Right ventricle myocardium inferior (tissue), 1 donor: ENCODE measurements at places on chromosomes 11 and 22. TPM values are rescaled to one million over a fixed set of nuclear protein-coding genes. Genes with fewer than 3 reads are reported as not detected.

GRCh38 chr11:103659743-103660142 lies 376.7 kb upstream of the DDI1 start:
- DNase-seq: no peak

DNA sequence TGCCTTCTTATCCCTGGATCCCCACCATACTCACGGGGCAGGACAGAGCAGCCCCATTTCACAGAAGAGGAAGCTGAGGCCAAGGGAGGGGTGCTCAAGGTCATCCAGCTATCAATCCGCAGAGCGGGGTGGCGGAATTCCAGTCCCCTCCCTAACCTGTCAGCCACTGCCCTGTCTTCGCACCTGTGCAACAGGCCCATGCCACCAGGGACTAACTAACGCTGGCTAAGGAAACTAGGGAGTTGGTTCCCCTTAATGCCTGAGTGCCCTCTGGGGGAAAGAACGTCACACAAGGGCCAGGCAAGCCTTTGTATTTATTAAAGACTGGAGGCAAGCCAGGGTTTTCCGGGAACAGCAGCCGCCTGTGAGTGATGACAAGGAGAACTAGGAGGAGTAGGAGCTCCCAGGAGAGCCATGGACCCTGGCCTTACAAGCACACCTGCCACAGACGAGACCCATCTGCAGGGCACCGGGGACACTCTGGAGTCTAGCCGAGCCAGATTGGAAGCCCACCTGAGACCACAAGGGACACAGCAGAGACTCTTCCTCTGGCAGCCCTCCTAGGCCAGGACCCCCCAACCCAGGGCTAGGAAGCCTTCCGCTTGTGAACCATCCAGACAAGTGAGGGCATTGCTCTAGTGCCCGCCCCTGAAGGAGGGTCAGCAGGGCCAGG lies 64.4 kb downstream of the MYH9 start:
- no peak for DNase-seq

GRCh38 chr11:16086229-16086819 lies 270.0 kb downstream of the SOX6 start:
- no peak for DNase-seq

DNA sequence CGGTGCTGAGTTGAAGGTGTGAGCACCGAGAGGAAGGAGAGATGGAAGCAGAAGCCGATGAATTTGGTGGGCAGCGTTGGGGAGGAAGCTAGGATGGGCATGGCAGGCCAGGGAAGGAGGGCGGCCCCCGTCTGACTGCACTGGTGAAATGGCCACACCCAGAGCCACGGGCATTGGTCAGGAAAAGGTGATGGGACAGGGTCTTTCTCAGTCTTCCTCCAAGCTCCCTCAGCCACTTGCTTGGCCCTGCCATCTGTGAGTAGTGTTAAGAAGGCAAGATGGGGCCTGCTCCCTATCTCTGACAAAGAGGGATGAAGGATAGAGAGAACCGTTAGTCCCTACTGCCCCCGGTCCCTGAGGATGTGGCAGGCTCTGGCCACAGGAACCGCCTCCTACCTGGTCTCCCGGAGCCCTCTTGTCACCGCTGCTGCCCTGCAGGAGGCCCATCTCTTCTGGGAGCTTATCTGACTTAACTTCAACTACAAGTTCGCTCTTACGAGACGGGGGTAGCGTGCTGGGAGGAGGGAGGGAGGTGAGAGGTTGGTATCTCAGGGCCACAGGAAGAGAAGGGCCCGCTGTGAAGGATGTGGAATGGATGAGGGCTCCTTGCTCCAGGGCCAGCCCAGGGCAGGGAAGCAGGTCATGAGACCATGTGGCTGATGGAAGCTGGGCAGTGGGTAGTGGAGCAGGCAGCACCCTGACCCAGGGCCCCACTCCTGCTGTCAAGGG lies 6.8 kb downstream of the MCAM start:
- no peak for DNase-seq

DNA sequence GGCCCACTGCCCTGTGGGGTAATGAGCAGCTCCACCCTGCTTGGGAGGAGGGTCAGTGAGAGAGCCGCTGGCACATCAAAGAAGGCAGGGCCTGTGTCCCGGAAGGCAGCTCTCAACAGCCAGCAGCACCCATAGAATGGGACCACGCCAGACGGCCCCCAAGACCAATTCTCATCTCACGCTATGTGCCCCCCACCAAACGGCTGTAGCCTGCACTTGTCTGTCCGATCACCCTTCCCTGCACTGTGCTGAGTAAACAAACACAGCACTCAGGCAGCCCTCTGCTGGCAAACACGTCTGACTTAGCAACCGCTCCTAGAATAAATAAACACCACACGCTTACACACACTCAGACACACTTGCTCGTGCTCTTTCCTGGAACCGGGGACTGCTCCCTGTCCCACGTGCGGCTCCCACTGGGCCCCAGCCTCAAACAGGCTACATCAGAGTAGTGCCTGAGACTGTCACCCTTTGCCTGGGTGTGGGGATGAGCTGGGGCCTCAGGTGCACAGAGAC lies 53.2 kb upstream of the CDON start:
- peak; percentile 81 for DNase-seq

DNA sequence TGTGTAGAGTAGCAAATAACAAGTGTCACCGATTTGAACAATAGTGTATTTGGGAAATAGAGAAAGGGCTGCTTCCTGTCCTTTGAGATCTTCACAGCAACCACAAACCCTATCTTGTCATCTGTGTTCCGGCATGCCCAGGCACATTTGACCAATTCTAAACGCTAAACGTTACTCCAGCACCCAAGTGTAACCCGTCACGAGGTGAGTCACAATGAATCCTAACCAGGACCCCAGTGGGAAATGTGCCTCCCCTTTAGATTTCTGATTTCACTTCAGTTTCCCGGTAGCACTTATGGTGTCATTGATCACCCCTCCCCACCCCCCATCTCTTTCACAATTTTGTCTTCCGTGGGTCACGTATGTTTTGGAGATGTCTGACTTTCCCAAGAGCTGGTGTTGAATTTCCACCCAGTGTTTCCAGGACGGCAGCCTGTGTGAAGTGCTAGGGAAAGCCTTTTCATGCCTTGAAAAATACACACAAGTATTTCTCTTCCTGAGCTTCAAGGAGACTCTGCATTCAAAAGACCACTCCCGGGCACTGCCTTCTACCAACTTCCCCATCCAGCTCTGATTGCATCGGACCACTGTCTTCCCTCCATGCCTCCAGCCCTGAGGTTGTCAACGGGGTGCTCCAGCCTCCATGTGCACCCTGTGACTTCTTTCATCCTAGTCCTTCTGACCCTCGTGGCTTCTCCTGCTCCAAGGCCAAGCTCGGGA lies 10.5 kb upstream of the C11orf24 start:
- no peak for DNase-seq

DNA sequence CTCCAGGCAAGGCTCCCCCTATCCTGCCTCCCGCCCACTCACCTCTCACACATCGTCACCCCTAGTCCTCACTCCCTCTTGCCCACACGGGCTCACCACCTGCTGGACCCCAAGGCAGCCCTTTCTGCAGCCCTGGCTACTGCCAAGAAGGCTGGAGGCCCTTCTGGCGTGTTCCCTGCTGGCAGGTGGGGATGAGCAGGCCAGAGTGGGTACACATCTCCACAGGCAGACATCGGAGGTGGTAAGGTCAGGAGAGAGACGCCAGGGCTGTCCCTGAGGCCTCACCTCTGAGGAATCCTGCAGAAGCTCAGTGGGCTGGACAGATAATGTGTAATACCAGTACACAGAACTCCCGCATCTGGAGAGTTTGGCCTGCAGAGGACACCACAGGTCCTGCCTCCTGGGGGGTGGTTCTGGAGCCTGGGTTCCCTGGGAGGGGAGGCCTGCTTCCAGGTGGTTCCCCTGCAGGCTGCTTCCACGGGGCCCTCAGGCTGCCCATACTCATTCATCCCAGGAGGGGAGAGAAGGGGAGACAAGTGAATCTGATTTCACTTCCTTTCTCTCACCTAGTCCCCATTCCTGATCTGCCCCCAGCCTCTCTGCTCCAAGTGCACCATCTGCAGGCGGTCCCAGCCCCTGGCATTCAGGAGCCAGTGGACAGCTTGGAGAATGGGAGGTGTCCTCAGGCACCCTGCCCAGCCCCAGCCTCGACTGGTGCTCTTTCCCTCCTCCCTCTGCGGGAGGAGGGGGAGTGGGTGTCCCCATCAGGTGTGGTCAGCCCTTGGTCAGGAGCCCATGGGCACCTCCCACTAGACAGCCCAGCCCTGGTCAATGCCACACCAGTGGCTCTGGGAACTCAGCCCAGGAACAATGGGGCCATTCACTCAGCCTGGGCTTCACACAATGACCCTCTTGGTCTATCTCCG lies 6.1 kb upstream of the CHST1 start:
- no peak for DNase-seq

DNA sequence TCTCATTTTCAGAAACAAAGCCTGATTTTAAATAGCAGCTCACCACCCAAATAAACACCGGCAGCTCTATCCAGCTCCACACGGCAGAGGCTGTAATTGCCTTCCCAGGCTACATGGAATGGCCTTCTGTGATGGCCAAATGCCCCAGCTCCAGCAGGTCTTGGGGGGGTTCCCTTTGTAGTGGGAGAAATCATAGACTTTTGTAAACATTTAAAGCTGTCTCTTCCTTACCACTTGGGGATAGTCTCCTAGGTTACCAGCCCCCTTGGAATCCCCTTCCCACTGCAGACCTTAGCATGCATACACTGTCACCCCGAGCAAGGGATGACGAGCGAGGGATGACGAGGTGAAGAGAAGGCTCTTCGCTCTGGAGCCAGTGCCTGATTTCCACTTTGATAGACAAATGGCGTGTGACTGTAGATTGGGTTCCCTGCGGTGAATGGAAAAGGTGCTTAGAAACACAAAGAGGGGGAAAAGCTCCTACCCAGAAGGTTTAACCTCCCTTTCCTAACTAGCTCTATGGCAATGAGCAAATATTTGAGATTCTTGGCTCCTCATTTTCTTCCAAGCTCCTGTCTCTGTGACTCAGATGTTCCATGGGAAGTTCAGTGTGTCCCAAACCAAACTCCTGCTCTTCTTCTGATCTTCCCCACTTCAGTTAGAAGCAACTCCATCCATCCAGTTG lies 108.0 kb upstream of the CADM1 start:
- no peak for DNase-seq

GRCh38 chr11:132402071-132402684 lies 1031.8 kb downstream of the NTM start:
- DNase-seq: no peak

DNA sequence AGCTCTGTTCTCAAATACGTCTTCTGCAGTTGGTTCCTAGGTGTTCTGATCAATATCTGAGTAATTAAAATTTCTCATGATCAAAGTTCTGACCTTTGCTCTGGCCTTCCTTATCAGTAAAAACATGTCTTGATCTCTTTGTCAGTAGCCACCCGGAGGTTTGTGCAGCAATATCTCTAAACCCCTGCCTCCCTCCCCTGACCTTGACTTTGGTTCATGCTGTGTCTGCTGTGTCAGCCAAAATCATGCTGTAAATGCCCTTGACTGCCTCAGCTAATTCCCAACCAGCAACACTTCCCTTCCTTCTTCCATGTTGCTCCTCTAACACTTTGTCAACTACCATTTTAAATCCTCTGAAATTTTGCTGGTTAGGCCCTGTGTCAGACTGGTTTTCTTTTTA lies 424.7 kb downstream of the FAM181B start:
- DNase-seq: no peak

- DNase-seq: no peak
Measured at GRCh38 chr11:6529266-6529665, 32.2 kb downstream of the DNHD1 start.

- DNase-seq: no peak
Measured at GRCh38 chr22:38953577-38954413, 3.6 kb upstream of the APOBEC3A start.

GRCh38 chr11:124867700-124868099 lies 2.5 kb downstream of the ROBO3 start:
- DNase-seq: no peak

- no peak for DNase-seq
Measured at GRCh38 chr11:134041791-134042696, 26.8 kb upstream of the JAM3 start.

DNA sequence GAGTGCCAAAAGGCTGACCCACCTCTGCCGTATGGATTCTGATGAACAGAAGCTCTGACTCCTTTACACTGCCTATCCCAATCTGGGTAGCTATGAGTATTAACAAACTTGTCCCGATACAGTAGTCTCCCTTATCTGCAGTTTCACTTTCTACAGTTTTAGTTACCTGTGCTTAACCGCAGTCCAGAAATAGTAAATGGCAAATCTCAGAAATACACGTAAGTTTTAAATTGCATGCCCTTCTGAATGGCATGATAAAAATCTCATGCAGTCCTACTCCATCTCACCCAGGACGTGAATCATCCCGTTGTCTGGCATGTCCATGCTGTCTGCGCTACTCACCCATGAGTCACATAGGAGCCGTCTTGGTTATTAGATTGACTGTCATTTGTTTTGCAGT lies 68.8 kb downstream of the SNX19 start:
- DNase-seq: no peak

DNA sequence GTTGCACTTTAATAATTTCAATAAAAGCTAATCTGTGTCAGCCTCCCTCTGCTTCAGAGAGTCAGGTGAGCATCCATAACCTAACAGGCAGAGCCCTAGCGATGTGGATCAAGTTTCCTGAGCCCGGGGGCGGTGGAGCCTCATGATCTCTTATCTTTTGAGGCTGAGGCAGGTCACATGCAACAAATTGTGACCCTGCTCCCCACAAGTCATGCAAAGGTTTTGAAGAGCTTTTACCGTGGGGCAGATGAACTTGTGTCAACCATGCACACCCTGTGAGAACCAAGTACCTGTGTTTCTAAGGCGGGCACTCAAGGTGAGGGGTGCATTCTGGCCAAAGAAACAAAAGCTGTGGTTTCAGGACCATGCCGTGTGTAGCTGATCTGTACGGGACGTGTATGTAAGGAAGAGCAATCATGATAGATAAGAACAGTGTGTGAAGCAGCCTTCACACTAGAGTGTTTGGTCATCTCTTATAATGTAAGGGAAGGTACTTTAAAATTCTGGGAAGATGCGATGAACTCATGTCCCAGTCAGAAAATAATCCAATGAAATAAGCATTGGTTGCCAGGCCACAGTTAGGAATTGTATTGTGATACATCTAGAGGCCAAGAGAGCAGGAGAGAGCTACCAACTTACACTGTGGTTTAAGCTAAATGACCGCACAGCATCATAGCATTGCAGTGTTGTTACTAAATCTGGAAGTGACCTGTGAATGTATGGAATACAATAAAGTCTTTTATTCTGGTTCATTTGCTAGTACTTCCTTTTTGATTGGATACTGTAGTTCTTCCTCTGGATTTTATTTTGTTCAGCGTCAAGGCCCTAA lies 49.8 kb downstream of the DKK3 start:
- no peak for DNase-seq

The BBOX1 gene
- total RNA-seq: not detected

The GALNT18 gene
- total RNA-seq: 22.9 TPM

The SLC29A2 gene
- total RNA-seq: 16.8 TPM

The SYCE3 gene
- total RNA-seq: not detected

The DPP3 gene
- 15.8 TPM for total RNA-seq
